ENCODE measurements at places on chromosomes 5 and 9. TPM values are rescaled to one million over a fixed set of nuclear protein-coding genes. Genes with fewer than 3 reads are reported as not detected.

DNA sequence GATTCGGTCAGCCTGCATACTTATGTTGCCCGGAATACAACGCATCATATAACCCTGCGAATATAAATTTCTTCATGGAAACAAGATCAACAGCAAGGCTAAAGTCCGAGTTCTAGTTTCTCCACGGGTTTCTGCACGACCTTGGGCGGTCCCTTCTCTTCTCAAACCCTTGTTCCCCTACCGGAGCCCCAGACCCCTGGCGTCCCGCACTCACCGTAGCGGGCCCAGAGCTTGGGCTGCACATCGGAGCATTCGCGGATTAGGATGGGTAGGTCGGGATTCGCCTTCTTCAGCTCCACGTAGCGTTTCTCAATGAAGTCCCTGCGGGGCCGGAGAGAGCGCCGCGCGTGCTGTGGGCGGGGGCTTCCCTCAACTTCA, 399 bp downstream of the NDUFA2 start:
- DNase-seq = no peak
- H3K27me3 ChIP-seq = no peaks in the 10 kb centered on the region
- peaks cover 33% of the 10 kb centered on the region for H3K36me3 ChIP-seq
- H3K4me3 ChIP-seq = peak overlapping the region; percentile 94

DNA sequence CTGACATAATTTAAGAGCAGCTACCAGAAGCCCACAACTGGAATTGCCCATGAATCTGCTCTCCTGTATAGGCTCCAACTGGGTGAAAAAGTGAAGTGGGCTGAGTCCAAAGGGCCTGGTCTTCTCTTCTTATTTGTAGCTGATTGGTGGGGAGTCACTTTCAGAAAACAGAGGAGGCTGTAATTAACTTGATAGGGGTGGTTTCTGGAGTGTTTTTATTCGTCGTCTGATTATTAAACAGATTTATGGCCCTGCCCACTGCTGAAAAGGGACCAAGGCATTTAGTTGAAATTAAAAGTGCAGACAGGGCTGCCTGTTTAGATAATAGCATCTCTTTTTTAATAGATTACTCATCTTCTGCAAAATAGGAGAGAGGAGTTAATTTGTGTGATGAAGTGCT, 81.0 kb upstream of the SAP30L start:
- no peak overlapping the region for H3K4me3 ChIP-seq
- no peak for DNase-seq
- H3K4me1 ChIP-seq = no peaks in the 10 kb centered on the region
- H3K36me3 ChIP-seq = peaks cover 2% of the 10 kb centered on the region
- no peak overlapping the region for H3K27ac ChIP-seq

The SOX30 gene
- 0.09 TPM for total RNA-seq

GRCh38 chr5:155729684-155730059, 597.3 kb upstream of the SGCD start:
- H3K4me1 ChIP-seq = no peaks in the 10 kb centered on the region
- H3K36me3 ChIP-seq = no peaks in the 10 kb centered on the region
- DNase-seq = no peak
- no peak overlapping the region for H3K27ac ChIP-seq
- H3K27me3 ChIP-seq = peaks cover 41% of the 10 kb centered on the region
- H3K4me3 ChIP-seq = no peak overlapping the region

DNA sequence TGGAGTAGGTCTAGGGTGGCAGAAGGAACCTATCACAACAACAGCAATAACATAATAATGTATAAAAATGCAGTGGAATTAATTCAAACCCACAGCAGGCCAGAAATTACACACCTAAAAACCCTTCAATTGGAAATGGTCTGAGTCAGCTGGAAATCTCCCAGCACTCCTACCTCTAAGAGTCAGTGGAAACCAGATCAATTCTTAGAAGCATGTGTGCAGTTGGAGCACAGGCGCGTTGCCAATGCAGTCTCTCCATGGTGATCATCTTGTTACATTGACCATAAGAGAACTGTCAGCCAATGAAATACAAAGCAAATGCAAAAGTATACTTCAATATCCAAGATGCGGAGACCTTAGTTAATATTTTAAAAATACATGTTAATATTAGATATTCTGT, 15.1 kb upstream of the CSNK1G3 start:
- no peak for DNase-seq

The C5orf46 gene
- total RNA-seq = not detected

GRCh38 chr9:28668158-28668557, 1094.9 kb upstream of the C9orf72 start:
- H3K4me3 ChIP-seq = no peak overlapping the region
- no peak overlapping the region for H3K27ac ChIP-seq
- no peak for DNase-seq
- no peaks in the 10 kb centered on the region for H3K4me1 ChIP-seq

The TTC23L gene
- total RNA-seq = not detected

The RNF183 gene
- not detected for total RNA-seq

DNA sequence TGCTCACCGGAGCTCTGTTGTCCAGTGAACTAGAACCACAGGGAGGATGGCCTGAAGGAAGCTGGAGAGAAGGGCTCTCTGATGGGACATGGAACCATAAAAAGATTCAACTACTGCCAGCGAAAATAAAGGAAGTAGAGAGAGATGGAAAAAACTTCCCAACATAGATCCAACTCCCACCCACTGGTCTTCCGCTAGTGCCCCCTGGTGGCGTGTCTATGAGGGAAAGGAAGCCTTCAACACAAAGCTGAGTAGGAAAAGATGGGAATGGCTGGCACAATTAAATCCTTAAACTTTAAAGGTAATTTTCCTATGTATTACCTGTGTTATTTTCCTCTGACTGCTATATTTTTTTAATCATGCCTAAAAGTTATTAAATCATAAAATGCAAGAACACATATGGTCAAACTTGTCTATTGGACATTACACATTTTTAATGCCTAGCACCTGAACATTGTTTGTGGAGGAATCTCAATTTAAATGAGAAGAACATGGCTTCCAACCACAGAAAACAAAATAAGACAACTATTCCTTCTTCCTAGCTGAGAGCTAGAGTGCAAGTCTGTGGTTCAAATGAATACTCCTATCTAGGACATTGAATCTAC, 51.5 kb downstream of the CEP120 start:
- DNase-seq = no peak
- H3K4me3 ChIP-seq = no peak overlapping the region
- no peak overlapping the region for H3K27ac ChIP-seq
- H3K36me3 ChIP-seq = peaks cover 41% of the 10 kb centered on the region
- H3K27me3 ChIP-seq = no peaks in the 10 kb centered on the region
- H3K4me1 ChIP-seq = no peaks in the 10 kb centered on the region

The C9orf153 gene
- total RNA-seq = 0.38 TPM

DNA sequence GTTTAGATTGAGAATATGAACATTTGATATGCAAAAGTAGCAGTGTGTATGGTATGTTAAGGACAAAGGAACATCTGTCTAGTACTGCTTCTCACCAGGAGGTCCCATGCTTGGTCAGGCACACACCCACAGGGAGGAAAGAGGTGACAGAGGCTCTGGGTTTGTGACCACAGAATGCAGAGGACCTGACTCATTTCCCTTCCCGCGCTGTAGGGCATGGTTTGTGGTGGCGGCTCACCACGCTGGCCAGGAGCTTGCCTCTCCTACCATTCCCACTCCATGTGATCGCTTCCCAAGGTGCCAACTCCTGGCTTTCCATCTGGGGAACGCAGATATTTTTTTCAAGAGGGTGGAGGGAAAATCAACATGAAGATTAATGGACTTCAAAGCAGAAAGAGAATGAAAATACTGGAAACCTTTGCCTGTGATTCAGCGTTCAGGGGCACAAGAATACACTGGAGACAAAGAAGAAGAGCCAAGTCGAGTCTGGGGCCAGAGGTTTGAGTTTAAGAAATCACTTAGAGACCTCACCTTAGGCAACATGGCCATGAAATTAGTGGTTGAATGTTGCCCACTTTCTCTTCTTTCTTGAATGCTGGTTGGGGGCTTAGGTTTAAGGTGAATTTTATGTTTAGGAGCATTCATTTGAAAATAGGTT, 477.8 kb downstream of the CCDC171 start:
- DNase-seq = peak; percentile 57
- peaks cover 3% of the 10 kb centered on the region for H3K27me3 ChIP-seq
- H3K4me1 ChIP-seq = peaks cover 5% of the 10 kb centered on the region
- H3K36me3 ChIP-seq = no peaks in the 10 kb centered on the region

- H3K4me3 ChIP-seq = no peak overlapping the region
- no peaks in the 10 kb centered on the region for H3K4me1 ChIP-seq
- no peaks in the 10 kb centered on the region for H3K27me3 ChIP-seq
Observed at GRCh38 chr5:9927521-9927997, 297.4 kb upstream of the TAS2R1 start.

DNA sequence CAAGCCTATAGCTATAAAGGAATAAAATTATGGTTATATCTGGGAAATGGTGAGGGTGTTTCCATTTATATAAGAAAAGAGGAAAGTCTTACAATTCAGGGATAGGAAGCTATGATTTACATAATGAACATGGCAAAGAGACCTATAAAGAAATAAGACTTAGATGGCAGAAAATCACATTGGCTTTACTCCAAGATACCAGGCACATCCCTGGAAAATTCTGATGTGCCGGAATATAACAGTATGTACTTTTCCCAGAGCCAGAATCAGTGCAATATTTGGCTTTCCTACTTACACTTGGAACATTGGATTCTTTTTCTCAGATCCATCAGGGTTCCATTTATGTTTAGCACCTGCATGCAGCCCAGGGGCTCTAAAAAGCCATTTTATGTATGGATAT, 357.8 kb downstream of the CETN3 start:
- no peaks in the 10 kb centered on the region for H3K4me1 ChIP-seq
- DNase-seq = no peak
- H3K4me3 ChIP-seq = no peak overlapping the region
- no peak overlapping the region for H3K27ac ChIP-seq

- no peaks in the 10 kb centered on the region for H3K4me1 ChIP-seq
- H3K36me3 ChIP-seq = no peaks in the 10 kb centered on the region
- no peak overlapping the region for H3K27ac ChIP-seq
- no peaks in the 10 kb centered on the region for H3K27me3 ChIP-seq
Observed at GRCh38 chr5:126525630-126526245, 69.3 kb downstream of the ALDH7A1 start.

DNA sequence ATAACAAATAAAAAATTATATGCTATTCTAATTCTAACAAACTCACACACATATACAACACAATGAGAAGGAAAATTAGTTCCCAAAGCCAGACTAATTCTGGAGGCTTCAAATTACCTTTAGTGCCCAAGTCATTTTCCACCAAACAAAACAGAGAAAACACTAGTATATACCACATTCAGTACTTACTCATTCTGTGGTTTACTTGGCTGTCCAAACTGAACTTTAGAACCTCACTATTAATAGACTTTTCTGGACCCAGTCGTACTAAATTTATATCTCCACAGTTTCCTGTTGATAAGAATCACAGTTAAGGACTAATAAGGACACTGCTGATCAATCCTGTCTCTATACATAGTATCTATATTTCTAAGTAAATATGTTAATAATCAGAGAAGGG, 66.4 kb downstream of the SETX start:
- no peak for DNase-seq
- H3K36me3 ChIP-seq = peaks cover 35% of the 10 kb centered on the region
- H3K4me3 ChIP-seq = no peak overlapping the region
- peaks cover 24% of the 10 kb centered on the region for H3K4me1 ChIP-seq
- no peaks in the 10 kb centered on the region for H3K27me3 ChIP-seq
- peak overlapping the region; percentile 61 for H3K27ac ChIP-seq

- H3K4me3 ChIP-seq = no peak overlapping the region
- H3K27ac ChIP-seq = no peak overlapping the region
- DNase-seq = no peak
Observed at GRCh38 chr5:56523790-56524575, 290.9 kb upstream of the ANKRD55 start.

- no peak overlapping the region for H3K4me3 ChIP-seq
- DNase-seq = no peak
- H3K27me3 ChIP-seq = no peaks in the 10 kb centered on the region
- peaks cover 10% of the 10 kb centered on the region for H3K4me1 ChIP-seq
- H3K27ac ChIP-seq = no peak overlapping the region
- peaks cover 6% of the 10 kb centered on the region for H3K36me3 ChIP-seq
Observed at GRCh38 chr9:33375238-33375840, 27.0 kb downstream of the AQP7 start.

The GHR gene
- total RNA-seq = not detected

DNA sequence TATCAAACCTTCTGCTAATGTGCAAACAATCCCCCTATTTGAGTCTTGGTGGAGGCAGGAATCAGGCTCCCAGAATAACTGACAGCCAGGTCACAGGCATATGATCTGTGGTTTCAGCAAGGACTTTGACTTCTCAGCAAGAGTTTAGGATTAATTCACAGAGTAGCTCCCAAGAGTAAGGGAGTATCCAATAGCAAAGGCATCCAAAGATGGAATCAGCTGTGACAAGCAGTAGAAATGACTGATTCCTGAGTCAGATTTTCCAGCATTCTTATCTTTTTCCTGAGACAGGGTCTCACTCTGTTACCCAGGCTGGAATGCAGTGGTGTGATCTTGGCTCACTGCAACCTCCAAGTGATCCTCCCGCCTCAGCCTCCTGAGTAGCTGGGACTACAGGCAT, 108.3 kb downstream of the EPB41L4A start:
- no peaks in the 10 kb centered on the region for H3K4me1 ChIP-seq
- H3K4me3 ChIP-seq = no peak overlapping the region
- no peaks in the 10 kb centered on the region for H3K36me3 ChIP-seq
- peaks cover 17% of the 10 kb centered on the region for H3K27me3 ChIP-seq
- no peak for DNase-seq

GRCh38 chr5:127650022-127650421, 1.1 kb downstream of the CTXN3 start:
- no peak overlapping the region for H3K4me3 ChIP-seq
- no peaks in the 10 kb centered on the region for H3K36me3 ChIP-seq
- H3K27me3 ChIP-seq = peaks cover 14% of the 10 kb centered on the region
- no peak overlapping the region for H3K27ac ChIP-seq

DNA sequence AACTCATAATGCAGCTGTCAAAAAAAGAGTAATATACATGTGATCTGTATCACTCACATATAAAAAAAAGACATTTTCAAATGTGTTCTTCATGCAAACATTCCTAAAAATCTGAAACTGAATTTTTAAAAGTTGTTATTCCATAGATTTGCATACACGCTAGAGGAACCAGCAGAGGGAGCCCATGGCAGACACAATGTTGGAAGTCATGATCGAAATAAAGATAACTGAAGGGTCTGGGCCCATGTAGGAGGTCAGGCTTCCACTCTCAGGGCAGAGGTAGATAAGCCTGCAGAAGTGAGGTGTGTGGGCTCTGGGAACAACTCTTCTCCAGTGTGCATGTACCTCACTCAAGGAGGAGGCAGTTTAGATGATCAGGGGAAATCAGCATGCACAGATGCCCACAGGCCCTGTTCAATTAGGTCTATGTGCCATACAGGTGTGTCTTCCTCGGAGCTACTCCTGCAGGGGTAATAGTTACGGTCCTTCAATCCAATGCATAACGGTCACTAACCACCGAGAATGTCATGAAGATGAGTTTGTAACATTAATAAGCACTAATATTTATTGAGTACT, 208.6 kb downstream of the EPB41L4A start:
- no peaks in the 10 kb centered on the region for H3K4me1 ChIP-seq
- no peaks in the 10 kb centered on the region for H3K36me3 ChIP-seq
- peaks cover 24% of the 10 kb centered on the region for H3K27me3 ChIP-seq
- no peak overlapping the region for H3K4me3 ChIP-seq
- no peak overlapping the region for H3K27ac ChIP-seq
- DNase-seq = no peak

Measured in activated CD8-positive, alpha-beta memory T cell treated with anti-CD3 and anti-CD28 coated beads, Interleukin-2, amount 10 ng/mL, durations not matched to agents 7 days and 5 days (primary cell).